NCI-H146 (cell line): ENCODE measurements at places on chromosomes 12 and 14.

DNA sequence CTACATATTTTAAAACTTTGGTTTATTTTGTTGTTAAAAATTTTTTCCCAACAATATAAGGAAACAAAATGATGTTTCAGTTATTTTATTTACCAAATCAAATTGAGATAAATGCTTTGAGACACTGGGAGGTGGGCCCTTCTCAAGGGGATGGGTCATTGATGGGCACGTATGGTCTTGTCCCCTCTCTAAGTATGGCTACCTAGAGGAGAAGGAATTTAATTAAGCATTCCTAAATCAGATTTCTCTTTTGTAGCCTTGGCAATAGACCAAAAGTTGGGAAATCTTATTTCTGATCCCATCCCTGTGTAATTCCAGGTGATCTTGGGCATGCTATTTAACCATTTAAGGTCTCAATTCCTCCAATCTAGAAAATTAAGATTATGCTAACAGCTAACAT is 79.0 kb downstream of the SCN8A start:
- DNase-seq, result no peak

DNA sequence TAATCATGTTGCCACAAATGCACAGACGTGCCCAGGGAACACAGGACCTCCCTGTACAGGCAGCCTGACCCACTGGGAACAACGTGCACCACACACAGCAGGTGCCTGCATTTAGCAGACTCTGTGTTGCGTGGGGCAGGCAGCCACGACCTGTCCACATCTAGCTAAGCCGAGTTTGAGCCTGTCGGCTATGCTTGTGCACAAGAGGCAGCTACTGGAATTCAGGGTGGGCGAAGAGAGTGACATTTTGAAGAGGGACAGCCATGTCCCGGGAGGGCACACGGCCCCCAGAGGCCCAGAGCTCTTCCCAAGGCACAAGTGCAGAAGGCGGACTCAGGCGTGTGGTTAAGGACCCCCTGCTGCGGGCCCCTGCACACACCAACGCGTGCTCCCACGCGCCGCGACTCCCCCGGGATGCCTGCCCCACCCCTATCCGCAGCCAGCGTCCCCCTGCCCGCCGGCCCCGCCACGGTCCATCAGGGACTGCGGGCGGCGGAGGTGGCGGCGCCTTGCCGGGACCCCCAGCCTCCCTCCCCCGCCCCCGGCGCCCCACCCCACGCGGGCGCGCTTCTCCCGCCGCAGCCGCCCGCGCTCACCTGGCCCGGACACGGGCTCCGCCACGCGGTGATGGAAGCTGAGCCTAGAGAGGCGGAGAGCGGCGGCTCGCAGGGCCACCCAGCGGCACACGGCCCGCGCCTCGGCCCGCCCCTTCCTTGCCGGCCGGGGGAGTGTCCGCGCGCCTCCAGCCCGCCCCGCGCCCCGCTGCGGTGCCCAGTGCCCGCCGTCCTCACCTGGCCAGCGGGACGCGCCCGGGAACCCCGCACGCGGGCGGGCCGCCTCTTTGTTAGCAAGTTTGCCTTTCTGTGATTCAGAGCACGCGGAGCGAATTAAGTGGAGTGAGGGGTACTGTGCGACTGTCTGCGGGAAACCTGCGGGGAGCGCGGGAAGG is 125.3 kb upstream of the PRMT8 start:
- peak; percentile 85 for DNase-seq

DNA sequence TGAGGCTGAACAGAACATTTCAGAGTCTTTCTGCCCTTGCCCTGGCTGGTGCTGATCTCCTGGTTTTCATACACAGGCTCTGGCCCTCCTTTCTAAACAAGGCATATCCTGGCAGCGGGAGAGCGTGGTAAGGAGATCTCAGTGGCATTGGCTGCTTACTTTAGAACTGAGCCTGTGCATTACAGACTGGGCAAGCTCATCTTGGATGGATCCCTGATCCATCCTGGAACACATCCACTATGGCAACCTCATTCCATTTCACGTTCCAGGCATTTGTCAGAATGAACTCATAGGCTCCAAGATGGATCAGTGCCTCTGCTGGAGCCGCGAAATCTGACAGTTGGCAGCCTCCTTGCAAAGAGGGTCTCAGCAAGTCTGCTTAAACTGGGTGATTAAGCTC is 224.5 kb upstream of the PELI2 start:
- no peak for DNase-seq

GRCh38 chr14:28116716-28117115 is 649.9 kb upstream of the FOXG1 start:
- DNase-seq, result peak; percentile 13

DNA sequence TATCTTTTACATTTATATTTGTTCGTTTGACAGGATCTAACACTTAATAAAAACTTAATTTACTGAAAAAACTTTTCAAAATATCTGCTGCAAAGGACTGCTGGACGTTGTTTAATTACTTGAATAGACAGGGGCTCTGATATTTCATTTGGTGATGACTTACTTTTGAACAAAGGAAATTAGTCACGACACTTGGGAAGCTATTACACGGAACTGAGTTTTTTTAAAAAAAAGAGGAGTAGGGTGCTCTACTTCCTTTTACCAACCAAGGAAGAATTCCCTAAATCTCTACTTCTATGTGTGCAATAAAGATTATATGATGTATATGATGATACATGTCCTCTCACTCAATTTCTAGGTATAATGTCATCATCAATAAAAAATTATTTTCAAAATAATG is 4.7 kb downstream of the FGD6 start:
- no peak for DNase-seq

DNA sequence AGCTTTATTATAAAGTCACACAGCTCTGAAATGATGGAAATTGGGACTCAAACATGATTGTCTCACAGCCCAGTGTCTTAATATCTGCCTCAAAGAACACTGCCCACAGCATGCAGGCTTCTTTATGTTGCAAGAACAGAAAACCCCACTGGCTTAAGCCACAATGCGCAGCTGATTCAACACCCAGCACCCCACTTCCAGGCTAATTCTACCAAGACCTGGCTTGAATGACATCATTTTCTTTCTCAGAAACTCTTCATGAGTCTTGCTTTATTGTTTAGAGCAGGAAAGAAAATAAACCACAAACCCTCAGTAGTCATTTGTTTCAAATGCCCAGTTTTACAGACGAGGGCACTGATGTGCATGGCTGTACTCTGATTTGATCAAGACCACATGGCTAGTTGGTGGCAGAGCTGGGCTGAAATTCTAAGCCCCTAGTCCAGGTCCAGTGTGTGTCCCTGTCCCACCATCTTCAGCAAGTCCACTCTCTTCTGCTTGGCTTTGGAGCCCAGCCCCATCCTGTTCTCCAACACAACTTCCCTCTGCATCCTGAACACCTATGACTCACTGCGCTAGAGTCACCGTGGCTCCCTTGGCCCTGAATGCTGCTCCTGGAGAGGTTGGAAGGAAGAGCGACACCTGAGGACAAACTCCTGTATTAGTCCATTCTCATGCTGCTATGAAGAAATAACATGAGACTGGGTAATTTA is 50.3 kb upstream of the SRSF5 start:
- DNase-seq, result no peak

DNA sequence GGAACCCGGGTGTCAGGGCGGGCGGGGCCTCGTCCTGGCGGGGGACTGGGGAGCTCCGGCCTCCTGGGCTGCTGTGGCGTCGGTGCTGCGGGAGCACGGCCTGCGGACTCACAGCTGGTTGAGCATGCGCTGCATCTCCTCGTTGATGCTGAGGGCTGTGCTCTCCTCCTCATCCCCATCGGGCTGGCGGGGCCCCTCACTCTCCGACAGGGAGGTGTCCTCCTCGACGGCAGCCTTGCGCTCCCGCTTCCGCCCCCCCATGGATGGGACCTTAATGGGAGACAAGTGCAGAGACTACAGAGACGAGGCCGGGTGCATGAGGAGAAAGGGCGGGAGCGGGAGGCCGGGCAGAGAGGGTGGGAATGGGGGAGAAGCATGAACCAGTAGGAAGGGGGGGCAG is 7.3 kb downstream of the IFFO1 start:
- no peak for DNase-seq

DNA sequence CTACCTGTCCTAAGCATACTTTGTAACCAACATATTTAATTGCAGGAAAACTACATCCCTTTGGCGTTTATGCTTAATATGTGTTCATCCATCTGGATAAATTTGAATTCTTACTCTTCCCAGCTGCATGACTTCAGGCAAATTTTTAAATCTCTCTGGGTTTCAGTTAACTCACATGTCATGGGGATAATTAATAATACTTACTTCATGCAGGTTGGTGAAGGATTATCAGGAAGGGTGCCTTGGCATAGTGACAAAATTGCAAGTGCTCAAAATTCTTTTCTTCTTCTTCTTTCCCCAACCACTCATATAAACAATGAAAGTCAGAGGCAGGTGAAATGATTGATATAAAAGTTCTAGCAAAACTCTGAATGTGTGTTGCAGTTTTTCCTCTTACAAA is 15.9 kb downstream of the SYT10 start:
- DNase-seq, result no peak

DNA sequence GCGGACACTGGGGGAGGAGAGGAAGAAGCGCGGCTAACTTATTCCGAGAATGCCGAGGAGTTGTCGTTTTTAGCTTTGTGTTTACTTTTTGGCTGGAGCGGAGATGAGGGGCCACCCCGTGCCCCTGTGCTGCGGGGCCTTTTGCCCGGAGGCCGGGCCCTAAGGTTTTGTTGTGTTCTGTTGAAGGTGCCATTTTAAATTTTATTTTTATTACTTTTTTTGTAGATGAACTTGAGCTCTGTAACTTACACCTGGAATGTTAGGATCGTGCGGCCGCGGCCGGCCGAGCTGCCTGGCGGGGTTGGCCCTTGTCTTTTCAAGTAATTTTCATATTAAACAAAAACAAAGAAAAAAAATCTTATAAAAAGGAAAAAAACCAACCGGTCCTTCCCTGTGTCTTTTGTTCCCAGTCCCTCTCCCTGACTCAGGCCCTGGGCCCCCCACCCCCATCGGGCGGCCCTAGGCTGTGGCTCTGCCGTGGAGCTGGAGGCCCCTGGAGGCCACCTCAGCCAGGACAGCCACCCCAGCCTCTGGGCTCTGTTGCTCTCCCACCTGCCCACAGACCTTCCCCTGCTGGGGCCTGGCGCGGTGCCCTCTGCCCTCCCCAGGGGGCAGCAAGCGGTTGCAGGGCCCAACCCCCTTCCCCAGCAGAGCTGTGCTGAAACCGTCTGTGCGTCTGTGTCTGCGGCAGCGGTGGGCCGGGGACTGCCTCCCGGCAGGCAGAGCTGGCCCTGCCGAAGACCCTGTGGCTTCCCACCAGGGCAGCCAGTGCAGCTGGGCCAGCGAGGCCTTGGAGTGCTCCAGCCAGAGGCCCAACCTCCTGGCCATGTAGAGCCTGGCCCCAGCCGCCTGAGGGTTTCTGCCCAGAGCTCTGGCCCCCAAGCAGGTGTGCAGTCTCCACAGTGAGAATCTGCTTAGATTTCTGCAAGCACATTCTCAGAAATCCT is 4.0 kb upstream of the CRIP2 start:
- DNase-seq, result peak; percentile 55

DNA sequence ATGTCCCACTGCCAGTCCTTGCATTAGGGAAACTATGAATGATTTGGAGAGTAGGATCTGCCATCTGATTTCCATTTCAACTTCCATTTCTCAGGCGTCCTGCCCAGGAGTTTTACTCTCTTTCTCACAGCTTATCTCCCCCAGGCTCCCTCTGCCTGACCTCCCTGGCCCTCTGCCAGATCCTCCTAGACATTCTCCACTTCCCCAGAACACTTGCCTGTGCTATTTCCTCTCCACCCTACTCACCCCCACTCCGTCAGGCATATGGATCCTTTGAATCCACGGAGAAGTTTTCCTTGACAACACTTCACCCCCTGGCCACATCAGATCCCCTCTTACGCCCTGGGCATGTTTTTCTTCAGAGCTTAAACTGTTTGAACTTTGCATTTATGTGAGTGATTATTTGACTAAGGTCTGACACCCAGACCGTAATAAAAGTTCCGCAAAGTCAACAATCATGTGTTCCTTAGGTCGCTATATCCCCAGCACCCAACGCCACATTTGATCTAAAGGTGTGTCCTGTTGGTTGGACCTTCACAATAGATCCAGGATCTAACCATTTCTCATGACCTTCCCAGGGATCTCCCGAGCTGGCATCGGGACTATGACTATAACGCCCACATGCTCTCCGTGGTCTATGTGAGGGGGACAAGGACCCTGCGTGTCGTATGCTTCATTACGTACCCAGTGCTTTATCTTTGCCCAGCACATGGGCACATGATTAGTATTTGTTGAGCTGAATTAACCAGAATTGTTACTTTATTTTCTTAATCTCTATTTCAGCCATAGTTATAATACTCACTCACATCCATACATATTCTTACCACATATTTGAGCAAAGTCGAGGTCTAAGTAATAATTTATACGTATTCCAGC is 255.8 kb upstream of the FOXN3 start:
- no peak for DNase-seq

- no peak for DNase-seq
Measured at GRCh38 chr12:18926188-18926587, 188.3 kb downstream of the CAPZA3 start.

- DNase-seq, result no peak
Measured at GRCh38 chr12:96028538-96028937, 6.8 kb downstream of the LTA4H start.

DNA sequence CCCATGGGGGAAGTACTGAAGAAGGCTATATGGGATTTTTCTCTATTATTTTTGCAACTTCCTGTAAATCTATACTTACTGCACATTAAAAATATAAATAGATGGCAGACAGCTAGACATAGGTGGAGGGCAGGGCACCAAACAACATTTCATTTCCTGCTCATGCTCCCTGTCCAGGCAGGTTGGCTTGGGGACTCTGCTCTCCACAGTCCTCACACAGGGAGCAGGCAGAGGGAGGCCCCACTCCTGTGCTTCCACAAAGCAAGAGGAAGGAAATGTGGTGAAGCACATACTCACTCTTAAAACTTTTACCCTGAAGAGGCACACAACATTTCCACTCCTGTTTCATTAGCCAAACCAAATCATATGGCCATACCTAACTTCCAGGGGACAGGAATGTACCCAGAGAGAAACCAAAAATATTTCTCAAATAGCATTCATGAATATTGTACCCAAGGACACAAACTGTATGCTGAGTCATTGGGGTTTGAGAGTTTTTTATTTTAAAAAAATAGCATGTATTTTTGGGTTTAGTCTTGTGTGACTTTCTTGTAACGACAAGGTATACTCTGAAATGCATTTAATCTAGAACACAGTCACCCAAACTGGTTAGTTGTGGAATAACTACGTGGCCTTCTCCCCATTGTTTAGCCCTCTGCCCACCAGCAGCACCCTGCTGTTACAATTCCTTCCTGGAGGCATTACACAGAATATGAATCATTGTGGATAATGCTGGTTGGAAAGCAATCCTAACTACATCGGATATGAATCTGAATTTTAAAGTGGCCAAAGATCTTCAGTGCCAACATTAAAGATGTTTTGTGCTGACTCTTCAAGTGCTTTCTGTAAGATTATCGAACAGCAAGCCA is 40.9 kb downstream of the RTN1 start:
- DNase-seq, result no peak

GRCh38 chr14:61125041-61125866 is 144.2 kb downstream of the SLC38A6 start:
- peak; percentile 48 for DNase-seq

- peak; percentile 89 for DNase-seq
Measured at GRCh38 chr12:118103601-118104382, at the start of gene VSIG10. VSIG10 (minus strand) TSS chr12:118104011; CDS start chr12:118103671, 340 bp downstream.

- no peak for DNase-seq
Measured at GRCh38 chr14:62718629-62719028, 326.6 kb downstream of the KCNH5 start.
